ENCODE measurements at places on chromosomes 5 and 9. TPM values are rescaled to one million over a fixed set of nuclear protein-coding genes. Genes with fewer than 3 reads are reported as not detected.

- DNase-seq, result no peak
These were observed 6.1 kb downstream of the SAPCD2 start for GRCh38 chr9:137064027-137064879.

DNA sequence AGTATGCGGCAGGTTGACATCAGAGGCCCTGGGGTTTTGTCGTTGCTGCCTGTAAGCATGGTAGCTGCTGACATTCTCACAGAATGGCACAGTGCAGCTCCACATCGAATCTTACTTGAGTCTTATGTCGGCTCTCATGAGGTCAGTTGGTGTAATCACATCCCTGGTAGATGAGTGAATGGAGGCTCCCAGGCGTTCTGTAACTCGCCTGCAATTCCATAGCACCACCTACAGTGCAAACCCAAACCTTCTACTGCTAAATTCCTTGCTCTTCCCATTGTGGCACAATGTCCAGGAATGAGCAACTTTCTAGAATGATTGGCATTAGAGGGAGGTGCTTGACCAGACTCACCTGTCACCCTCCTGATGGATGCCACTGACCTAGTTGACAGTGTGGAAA lies 578.4 kb downstream of the CCDC171 start:
- no peak for DNase-seq

PLAC8L1 gene
- 0.49 TPM for total RNA-seq

PTGES gene
- 1.1 TPM for total RNA-seq

FSD1L gene
- total RNA-seq, result 5.1 TPM

RNF183 gene
- not detected for total RNA-seq

Measured in Panc1 (cell line).